ENCODE measurements at places on chromosomes 3 and 15.
A peak's percentile ranks its signal among the peaks of the same experiment; 100 is the strongest.

DNA sequence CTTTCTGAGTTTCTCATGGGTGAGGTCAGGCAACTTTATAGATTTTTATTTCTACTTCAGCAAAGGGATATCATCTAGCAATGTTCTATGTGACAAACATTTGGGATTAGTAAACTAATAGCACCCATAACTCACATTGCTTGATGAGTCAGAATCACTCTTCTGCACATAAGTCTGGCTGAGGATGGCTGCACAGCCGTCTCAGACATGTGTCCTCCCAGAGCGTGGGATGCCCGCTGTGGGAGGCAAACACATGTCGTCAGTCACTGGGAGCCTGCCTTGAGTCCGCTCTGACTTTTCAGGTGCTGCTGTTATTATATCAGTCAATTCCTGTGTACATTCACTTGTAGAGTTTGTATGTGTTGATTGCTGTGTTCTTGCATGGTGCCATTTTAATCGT lies 230.7 kb upstream of the TRIM42 start:
- DNase-seq, result no peak

- DNase-seq, result no peak
Observed at GRCh38 chr3:87179642-87180041, 47.5 kb upstream of the CHMP2B start.

DNA sequence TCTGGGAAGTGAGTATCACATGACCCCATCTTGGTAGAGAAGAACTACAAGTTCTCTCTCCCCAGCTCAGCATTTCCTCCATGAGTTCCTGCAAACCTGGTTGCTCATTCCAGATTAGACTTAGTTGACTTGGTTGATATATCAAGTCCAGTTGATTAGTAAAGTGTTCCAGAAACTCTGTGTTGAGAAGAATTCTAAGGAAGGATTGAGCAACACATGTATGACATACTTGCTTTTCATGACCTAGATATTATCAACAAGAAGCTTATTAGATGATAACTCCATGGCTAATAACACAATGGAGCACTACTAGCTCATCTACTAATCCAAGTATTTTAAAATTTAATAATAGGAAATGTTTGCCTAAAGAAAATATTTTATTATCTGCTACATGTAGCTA lies 6.4 kb upstream of the EID1 start:
- no peak for DNase-seq

DNA sequence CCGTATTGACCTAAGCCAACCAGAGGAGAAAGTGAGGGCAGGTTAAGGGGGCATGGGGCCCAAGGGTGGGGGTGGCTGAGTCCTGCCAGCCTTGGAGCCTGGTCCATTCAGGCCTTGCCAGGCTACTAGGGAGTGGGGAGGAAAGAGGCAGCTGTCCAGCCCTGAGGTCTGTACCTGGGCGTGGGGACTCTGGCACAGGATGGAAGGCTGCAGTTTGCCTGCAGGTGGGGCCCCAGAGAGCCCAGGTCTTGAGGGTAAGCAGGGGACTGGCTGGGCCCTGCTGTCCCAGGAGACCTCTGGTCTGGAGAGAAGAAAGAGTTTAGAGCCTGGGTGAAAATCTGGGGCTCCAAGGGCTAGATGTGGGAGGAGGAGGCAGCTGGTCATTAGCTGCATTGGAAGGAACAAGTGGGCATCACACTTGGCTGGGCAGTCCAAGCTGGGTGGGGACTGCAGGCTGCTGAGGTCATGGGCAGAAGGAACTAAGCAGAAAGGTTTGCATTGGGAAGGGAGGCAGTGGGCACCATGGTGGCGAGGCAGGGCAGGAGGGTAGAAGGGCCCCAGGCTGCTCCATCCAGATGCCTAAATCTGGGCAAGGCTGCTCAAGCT lies 108.4 kb downstream of the OXNAD1 start:
- no peak for DNase-seq

- peak; percentile 62 for DNase-seq
Observed at GRCh38 chr15:73052653-73053397, 562 bp downstream of the NEO1 start.

GRCh38 chr3:29850641-29851040 lies 569.8 kb downstream of the RBMS3 start:
- DNase-seq, result no peak

- no peak for DNase-seq
Observed at GRCh38 chr15:79682851-79683288, 213.9 kb downstream of the MTHFS start.

- DNase-seq, result no peak
Observed at GRCh38 chr3:141080431-141080830, 29.3 kb downstream of the SPSB4 start.

DNA sequence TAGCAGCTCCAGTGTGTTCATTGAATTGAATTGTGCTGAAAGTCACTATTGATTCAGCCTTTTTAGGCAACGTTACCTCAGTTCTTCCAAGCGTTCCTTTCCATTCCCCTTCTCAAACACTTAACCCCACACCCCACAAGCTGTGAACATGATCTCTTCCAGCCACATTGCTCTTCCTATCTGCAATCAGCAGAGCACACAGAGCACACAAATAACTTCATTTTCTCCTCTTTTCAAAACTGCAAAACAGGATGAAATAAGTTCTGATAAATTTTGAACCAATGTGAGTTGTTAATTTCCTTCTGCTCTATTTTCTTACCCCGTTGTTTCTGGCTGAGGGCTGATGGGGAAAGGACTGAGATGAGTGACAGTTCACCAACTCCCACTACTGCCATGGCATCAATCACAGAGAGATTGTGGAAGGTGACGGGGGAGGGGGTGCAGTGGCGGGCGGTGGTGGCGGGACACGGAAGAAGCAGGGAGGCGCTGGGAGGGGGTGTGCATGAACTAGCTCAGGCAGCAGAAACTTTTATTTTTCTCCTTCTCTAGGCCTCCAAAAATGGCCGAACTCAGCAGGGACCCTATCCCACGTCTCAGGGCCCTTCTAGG lies 147.2 kb downstream of the SSR3 start:
- DNase-seq, result no peak

- no peak for DNase-seq
Observed at GRCh38 chr3:58572013-58572633, 5.1 kb downstream of the FAM107A start.

GRCh38 chr15:50848349-50848748 lies 60.1 kb upstream of the AP4E1 start:
- DNase-seq, result no peak

GRCh38 chr15:78638658-78639314 lies 2.2 kb downstream of the CHRNB4 start:
- peak; percentile 75 for DNase-seq

- no peak for DNase-seq
Observed at GRCh38 chr15:39127151-39127790, 453.6 kb upstream of the THBS1 start.

- no peak for DNase-seq
Observed at GRCh38 chr3:72259755-72260587, 475.0 kb upstream of the PROK2 start.

DNA sequence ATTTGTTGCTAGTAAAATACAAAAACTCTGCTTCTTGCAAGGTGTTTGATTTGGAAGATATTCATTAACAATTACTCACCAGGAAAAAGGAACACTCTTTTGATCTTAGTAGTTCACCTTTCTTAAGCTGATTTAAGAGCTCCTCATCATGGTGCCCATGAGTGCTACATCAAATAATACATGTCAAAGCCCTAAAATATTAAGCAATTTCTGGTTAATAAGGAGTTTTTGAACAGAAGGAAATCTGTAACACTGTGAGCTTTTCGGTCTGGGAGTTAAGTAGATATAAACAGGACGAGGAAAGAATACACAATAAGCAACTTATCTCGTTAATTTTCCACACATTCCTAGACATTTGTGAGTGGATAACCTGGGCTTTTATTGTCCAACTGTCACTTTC lies 83.9 kb upstream of the DCBLD2 start:
- no peak for DNase-seq

DNA sequence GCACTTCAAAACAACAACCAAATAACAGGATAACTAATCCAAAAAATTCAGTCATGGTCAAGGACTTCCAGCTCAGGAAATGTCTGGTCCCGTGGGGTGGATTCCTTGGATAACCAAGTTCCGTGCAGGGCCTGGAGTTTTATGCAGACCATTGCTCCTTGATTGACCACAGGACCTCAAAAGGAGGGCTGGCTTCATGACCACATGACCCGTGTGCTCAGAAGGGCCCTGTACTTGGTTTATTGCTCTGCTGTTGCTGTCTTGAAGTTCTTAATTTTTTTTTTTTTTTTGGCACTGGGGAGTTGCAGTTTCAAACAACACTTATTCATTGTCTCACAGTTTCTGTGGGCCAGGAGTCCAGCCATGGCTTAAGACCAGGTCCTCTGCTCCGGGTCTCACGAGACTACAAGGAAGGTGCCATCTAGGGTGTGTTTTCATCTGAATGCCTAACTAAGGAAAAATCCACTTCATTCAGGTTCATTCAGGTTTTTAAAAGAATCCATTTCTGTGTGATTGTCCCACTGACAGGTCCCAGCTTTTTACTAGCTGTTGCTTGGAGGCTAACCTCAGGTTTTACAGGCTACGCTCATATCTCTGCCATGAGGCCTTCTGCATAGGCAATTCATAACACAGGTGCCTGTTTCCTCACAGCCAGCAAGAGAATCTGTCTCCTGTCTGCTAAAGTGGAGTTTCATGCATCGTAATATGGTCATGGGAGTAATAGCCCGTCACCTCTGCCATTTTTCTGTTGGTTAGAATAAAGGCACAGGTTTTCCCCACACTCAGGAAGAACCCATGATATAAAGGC lies 65.3 kb downstream of the FLNB start:
- DNase-seq, result no peak

DNA sequence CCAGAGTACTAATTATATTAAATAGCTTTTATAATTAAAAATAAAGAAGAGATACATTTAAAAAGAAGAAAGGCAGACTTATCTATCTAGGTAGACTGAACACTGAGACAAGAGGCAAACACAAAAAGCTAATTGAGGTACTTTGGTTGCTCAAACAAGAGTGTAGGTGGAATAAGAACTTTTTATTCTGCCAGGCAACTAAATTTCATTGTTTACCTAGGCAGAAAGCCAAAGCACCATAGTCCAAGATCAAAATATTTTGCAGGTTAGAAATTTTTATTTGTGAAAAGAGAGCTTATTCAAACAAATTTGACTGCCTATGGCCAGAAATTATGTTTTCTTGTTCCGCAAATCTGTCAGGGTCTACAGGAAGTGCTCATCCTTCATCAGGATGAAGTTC lies 499.6 kb upstream of the GBE1 start:
- no peak for DNase-seq

DNA sequence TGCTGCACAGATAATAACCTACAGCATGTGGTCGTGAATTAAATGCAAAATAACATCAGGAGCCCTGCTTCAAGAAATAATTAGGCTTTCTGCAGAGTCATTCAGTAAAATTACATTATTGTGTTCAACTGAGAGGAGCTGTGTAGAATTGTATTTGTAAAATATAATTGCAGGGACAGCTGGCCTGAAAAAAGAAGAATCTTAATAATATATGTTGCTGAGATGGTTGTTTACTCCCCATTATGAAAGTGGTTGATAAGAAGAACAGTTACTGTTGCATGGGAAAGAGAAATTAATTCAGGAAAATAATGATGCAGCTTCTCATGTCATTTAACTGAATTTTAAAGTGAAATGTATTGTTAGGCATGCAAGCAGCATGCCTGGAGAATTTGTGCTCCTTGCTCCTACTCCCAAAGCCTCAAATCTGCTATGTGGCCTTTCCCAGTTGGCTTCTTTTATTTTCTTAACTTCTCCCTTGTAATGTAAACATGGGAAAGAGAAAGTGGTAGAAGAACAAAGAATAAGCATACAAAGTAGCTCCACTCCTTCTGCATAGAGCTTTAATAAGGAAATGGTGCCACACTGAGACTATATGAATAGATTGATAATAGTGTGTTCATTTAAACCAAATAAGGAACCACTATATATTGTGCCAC lies 100.1 kb downstream of the VGLL3 start:
- DNase-seq, result no peak

DNA sequence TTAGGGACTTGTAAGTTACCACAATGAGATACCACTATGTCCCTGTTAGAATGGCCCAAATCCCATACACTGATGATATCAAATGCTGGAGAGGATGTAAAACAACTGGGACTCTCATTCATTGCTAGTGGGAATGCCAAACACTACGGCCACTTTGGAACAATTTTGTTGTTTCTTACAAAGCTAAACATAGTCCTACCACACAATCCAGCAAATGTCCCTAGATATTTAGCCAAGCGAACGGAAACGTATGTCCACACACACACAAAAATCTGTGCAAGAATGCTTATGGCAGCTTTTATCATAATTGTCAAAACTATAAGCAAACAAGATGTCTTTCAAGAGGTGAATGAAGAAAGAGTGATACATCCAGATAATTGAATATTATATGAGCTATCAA lies 271.2 kb downstream of the CD47 start:
- no peak for DNase-seq

- peak; percentile 60 for DNase-seq
Observed at GRCh38 chr3:141659821-141660613, 78.1 kb upstream of the RNF7 start.

DNA sequence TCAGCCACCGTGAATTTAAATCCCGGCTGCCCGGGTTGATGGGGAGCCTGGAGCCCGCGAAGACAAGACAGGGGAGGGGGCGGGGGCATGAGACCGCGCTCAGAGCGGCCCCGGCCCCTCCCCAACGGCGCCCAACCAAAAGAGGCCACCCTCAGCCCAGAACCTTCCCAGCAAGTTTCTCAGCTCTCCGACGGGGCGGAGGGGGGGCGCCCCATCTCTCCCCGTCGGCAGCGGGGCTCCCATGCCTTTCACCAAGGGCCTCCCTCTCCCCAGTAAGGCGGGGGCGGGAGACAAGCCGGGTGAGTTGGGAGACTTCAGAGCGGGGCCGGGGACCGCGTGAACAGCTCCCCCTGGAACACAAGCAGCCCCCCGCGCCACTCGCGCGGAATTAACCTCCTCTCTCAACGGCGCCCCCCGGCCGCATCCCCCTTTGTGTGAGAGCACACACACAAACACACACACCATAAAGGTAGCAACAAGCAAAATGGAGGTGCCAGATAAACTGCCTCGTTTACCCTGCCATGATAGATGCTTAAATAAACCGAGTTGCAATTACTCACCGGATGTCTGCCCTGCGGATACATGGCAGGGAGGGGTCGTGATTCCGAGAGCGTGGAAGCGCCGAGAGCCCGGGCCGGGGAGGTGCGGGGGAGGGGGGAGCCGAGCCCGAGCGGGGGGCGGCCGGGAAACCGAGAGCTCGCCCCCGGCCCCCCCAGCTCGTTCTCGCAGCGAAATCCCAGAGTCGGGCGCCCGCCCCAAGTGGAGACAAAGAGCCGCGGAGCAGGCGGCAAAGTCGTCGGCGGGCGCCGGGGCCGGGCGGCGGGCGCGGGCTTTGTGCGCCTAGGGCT lies 1.3 kb downstream of the TLE3 start:
- DNase-seq, result peak; percentile 74

DNA sequence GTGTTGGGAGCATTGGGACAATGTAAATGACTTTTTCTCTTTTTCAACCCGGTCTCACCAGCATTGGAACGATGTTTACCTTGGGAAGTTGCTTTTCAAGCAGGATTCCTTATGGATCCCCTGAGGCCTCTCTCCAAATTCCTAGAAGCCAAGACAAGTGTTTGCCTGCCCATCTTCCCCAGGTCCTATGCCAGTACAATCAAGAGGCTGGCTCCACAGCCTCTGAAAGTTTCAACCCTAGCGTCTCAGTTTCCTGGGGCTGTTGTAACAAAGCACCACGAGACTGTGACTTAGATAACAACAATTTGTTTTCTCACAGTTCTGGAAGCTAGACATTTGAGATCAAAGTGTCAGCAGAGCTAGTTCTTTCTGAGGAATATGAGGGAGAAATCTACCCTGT lies 347.2 kb upstream of the UMPS start:
- DNase-seq, result no peak

Data from right hindlimb (tissue), 1 donor.